Smooth muscle cell of trachea (primary cell): ENCODE measurements at places on chromosomes 6 and 20. TPM values are rescaled to one million over a fixed set of nuclear protein-coding genes. Genes with fewer than 3 reads are reported as not detected.

Gene SAMD3
- 2.0 and 5.1 TPM in 2 replicates for total RNA-seq

Gene FAM50B
- total RNA-seq = 9.2 and 11.9 TPM in 2 replicates

Gene TBX18
- 28.1 and 55.7 TPM in 2 replicates for total RNA-seq

Gene CD93
- total RNA-seq = 1.0 TPM in 1 of 2 replicates, not detected in the other

Gene PAK1IP1
- total RNA-seq = 13.7 and 20.1 TPM in 2 replicates

Gene SRXN1
- 73.0 and 175 TPM in 2 replicates for total RNA-seq

Gene LY6G6D
- total RNA-seq = not detected in 2 replicates

Gene PPIL6
- 2.2 and 3.8 TPM in 2 replicates for total RNA-seq

Gene SLC17A9
- 4.8 and 7.4 TPM in 2 replicates for total RNA-seq

Gene EYS
- 0.29 and 0.50 TPM in 2 replicates for total RNA-seq

Gene HRH3
- total RNA-seq = not detected in 2 replicates

Gene KHDRBS2
- total RNA-seq = not detected in 2 replicates

Gene JPH2
- under 0.01 and 0.50 TPM in 2 replicates for total RNA-seq

Gene FBXL4
- 15.0 and 15.7 TPM in 2 replicates for total RNA-seq
